Muscle of leg (tissue), 16 donors: ENCODE measurements at places on chromosomes 12 and 14. TPM values are rescaled to one million over a fixed set of nuclear protein-coding genes. Genes with fewer than 3 reads are reported as not detected.
A peak's percentile ranks its signal among the peaks of the same experiment; 100 is the strongest.

The AQP6 gene
- 0.13 TPM for total RNA-seq

The LGALS3 gene
- total RNA-seq: 32.0 TPM

The CSRP2 gene
- total RNA-seq: 40.8 TPM

DNA sequence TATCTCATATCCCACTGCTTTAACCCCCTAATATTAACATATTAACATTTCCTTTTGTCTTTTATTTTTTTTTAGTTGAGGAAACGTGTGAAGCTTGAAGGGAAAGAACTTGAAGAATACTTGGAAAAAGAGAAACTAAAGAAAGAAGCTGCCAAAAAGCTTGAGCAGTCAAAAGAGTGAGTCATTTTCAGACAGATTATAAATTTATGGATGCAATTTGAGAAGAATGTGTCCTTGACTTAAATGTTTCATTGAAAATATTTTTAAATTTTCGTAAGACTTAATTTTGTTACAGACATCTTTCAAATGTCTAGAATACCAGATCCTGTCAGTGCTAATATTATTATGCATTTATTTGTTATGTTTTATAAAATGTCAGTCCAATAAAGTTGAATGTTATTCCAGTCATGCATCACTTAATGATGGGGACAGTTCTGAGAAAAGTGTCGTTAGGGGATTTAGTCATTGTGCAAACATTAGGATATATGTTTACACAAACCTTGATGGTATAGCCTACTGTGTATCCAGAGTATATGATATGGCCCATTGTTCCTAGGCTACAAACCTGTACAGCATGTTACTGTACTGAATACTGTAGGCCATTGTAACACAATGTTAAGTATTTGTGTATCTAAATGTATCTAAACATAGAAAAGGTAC lies 32.6 kb downstream of the CPSF2 start:
- DNase-seq: no peak
- H3K27me3 ChIP-seq: no peaks in the 10 kb centered on the region
- no peak overlapping the region for H3K4me3 ChIP-seq
- peaks cover 38% of the 10 kb centered on the region for H3K36me3 ChIP-seq
- H3K27ac ChIP-seq: no peak overlapping the region

GRCh38 chr12:91896286-91897024 lies 249.2 kb downstream of the BTG1 start:
- no peak overlapping the region for H3K4me3 ChIP-seq
- H3K27me3 ChIP-seq: no peaks in the 10 kb centered on the region
- H3K27ac ChIP-seq: peak overlapping the region; percentile 44

GRCh38 chr12:104677441-104678089 lies 220.8 kb downstream of the CHST11 start:
- no peaks in the 10 kb centered on the region for H3K27me3 ChIP-seq
- no peak overlapping the region for H3K4me3 ChIP-seq
- H3K27ac ChIP-seq: no peak overlapping the region
- peaks cover 21% of the 10 kb centered on the region for H3K4me1 ChIP-seq
- no peaks in the 10 kb centered on the region for H3K36me3 ChIP-seq

DNA sequence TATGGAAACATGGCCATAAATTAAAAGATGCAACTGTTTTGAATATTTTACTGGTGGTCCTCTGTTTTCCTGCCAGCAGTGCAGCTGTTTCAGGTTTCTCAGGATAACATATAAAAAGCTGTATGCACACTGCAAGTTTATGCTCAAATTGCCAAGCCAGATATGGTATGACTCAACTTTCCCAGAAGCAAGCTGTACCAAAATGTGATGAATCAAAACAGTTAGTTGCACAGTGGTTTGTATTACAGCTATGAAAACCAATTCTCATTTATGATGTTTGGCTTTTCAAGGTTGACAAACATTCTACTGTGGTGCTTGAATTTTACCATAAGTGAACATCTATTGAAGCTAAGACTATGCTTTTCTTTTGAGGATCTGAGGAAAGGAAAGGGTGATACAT lies 15.5 kb downstream of the TRMT5 start:
- peak overlapping the region; percentile 30 for H3K27ac ChIP-seq
- peak; percentile 82 for DNase-seq
- no peak overlapping the region for H3K4me3 ChIP-seq
- peaks cover 3% of the 10 kb centered on the region for H3K4me1 ChIP-seq
